NCI-H524 (cell line): ENCODE measurements at places on chromosomes 3 and 15.

DNA sequence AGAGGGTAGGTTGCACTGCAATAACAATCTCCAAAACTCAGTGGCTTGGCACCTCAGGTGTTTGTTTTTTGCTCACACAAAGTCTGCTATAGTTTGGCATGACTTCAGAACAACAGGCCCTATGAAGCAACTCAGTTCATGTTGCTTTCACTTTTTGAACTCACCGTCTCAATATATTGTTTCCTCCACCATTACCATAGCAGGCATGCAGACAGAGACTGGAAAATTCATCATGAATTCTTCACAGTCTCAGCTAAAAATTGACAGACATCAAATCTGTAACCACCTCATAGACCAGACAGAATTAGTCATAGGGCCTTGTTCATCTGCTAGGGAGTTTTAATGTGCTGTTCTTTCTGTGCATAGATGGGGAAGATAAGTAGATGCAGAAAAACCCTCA, 161.4 kb upstream of the POU1F1 start:
- DNase-seq = no peak

GRCh38 chr15:53128652-53129051, 338.5 kb upstream of the ONECUT1 start:
- DNase-seq = no peak

DNA sequence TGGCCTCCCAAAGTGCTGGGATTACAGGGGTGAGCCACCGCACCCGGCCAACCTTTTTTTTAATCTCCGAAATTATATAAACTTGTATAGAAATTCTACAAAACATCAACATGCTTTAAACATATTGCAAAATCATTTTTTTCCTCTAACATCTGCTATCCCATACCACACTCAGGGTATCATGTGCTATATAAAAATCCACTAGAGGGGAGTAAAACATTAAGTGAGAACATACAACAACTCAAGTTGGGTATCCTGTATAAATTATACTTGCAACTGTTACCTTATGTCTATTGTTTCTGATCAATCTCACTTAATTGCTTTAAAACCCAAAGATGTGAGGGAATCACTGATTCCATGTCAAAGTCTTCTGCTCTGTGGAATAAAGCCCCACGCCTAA, 71.9 kb upstream of the FBN1 start:
- no peak for DNase-seq

GRCh38 chr15:64144565-64145281, 6.8 kb upstream of the SNX22 start:
- DNase-seq = no peak

DNA sequence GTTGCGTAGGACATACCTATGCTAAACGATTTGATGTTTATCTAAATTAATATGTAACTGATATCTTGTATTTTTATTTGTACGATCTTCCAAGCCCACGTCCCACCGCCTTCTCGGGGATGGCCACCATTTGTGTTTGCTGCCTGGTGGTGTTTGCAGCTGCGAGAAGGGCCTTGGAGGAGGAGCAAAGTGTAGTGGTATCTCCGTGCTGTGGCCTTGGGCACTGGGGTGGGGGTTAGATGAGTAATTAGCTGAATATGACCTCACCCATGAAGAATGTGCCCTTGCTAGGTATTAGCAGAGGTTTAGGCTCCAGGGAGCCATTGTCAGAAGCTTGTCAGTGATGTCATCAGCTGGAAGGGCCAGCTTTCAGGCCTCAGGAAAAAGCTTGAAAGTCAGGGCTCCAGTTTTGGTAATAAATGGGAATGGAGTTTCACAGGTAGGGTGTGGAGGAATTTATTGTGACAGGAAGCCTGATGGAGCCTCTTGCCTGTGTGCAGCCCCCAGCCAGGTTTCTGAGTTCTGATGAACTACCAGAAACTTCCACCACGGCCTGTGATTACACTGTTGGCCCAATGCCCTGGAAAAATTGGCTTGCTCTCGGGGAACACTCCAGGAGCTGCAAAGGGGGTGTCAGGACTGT, 41.0 kb downstream of the FLNB start:
- no peak for DNase-seq

DNA sequence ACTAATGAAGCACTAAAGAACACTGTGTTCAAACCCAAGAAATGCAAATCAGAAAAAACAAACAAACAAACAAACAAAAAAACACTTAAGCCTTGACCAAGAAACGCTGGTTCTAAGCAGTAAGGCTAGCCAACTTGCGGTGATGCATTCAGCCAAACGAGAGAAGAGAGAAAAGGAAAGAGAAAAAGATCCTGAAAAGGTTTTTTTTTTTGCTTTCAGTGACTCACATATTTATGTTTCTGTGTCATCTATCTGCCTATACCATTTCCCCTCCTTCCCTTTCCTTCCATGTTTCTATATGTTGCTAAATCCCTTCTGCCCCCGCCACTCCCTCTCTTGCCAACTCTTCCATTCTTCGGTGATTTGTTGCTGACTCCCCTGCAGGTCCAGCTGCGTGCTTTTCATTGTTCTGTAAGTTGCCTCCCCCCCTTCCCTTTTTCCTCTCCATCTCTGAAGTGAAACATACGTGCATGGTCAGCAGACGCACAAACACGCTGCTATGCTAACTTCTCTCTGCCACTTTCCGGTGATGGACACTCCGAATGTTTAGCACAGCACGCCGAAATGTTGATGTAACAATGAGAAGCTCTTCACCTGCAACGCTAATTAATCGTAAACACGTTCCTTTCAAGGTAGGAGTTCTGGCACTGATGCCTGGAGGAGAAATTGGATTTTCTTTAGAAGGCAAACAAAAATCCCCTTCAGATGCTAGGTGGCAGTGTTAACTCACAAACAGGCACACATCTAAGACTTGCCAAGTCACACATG, 154.4 kb downstream of the TUSC7 start:
- peak; percentile 81 for DNase-seq

DNA sequence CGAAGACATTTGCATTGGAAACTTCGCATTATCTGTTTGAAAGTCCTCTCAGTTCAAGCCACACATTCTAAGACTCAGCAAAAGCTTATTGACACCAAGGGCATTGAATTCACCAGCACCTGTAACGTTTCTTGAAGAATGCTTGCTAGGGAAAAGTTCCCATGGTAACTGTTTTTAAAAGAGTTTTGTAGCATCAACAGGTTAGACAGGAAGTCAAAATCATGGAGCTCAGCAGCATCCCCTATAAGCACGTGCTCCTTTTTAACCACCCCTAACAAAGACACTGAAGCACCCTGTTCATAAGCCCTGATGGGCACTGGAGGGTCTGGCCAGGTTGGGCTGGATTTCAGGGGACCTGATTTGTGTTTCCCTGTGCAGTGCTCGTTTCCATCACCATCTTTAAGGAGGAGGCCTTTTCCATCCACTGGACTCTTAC, 229.7 kb upstream of the BHLHE40 start:
- no peak for DNase-seq
